ENCODE measurements at places on chromosomes 5 and 9.
A peak's percentile ranks its signal among the peaks of the same experiment; 100 is the strongest.

DNA sequence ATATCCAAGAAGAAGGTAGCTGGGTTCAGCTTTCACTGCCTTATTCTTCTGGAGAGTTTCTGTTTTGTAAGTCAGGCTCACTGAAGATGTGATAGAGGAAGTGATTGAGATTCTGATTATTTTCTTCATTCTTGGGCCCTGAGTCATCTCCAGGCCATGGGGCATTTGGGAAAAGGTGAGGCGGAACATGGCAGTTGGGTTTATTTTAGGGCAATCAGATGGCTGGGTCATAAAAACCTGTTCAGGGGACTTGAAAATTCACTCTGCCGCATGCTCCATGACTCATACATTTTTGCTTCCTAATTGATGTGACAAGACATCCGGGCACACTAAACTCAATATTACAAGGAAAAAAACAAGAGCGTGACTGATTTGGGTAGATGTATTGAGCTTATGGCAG, 265.7 kb upstream of the KLF4 start:
- no peak for DNase-seq

DNA sequence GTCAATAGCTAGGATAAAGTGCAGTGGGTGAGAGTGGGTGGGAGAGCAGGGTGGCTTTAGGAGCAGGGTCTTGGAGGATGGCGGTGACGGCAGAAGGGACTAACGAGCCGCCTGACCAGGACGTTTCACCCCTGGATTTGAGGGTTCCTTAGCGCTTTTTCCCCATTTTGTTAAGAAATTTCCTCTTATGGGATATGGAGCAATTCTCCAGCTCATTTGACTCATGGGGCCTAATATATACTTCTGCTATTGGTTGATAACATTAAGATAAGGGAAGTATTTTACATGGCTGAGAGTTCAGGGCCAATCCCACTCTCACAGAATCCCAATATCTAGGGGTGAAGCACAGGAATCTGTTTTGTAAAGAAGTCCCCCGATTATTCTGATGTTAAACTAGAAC, 17.6 kb downstream of the CD180 start:
- DNase-seq: no peak

- DNase-seq: no peak
Observed at GRCh38 chr9:8653855-8654254, 854.3 kb upstream of the DMAC1 start.

DNA sequence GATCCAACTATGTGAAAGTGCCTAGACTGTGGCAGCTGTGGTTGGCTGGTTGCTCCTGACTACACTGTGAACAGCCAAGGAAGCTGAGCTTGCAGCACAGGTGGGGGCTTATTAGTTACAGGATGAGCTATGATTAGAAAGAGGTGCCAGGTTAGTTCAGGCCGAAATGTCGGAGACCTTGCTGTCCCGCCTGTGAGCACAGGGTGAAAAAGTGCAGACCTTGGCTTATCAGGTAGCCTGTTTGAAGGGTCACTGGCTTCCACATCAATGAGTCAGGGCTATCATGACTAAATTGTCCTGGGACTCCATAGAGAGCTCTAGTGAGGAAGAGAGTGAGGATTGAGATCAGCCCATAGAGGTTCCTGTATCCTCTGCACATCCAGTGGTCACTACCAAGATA, 114.3 kb upstream of the PLPPR1 start:
- no peak for DNase-seq

DNA sequence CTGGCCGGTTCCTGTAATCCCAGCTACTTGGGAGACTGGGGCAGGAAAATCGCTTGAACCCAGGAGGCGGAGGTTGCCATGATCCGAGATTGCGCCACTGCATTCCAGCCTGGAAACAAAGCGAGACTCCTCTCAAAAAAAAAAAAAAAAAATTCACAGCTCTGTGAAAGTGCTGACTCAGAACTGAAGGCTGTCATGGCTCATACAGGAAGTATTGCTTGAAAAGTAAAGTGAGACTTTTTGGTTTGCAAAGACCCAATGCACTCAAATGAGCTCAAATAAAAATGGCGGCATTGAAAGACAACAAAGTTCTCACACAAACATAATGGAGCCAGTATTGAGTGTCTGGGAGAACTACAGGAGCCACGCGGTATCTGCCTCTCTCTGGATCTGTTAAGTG, 202.1 kb downstream of the FBXL7 start:
- DNase-seq: peak; percentile 69

GRCh38 chr9:98099898-98100297, 19.1 kb downstream of the TRIM14 start:
- DNase-seq: peak; percentile 31

DNA sequence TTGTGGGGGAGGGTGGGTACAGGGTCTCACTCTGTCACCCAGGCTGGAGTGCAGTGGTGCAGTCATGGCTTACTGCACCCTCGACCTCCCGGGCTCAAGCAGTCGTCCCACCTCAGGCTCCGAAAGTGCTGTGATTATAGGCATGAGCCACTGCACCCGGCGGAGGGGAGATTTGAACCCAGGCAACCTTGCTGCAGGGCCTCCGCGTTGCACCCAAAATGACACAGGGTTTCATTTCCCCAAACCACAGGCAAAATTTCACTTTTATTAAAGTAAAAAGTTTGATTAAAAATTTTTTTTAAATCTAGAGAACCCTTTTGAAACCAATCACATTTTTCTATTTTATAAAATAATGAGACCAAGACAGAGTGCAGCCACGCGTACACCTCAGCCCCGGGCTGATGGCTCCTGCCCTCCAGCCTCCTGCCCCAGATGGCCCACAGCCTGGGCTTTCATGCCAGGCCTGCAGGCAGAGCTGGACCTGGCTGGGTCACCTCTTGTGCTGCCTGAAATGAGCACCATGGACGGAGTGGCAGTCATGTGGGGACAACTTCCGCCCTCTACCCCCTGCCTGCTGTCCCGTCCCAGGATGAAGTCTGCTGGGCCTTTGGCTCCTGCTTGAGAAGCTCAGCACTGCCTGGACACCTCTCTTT, 30.5 kb downstream of the USP20 start:
- no peak for DNase-seq

DNA sequence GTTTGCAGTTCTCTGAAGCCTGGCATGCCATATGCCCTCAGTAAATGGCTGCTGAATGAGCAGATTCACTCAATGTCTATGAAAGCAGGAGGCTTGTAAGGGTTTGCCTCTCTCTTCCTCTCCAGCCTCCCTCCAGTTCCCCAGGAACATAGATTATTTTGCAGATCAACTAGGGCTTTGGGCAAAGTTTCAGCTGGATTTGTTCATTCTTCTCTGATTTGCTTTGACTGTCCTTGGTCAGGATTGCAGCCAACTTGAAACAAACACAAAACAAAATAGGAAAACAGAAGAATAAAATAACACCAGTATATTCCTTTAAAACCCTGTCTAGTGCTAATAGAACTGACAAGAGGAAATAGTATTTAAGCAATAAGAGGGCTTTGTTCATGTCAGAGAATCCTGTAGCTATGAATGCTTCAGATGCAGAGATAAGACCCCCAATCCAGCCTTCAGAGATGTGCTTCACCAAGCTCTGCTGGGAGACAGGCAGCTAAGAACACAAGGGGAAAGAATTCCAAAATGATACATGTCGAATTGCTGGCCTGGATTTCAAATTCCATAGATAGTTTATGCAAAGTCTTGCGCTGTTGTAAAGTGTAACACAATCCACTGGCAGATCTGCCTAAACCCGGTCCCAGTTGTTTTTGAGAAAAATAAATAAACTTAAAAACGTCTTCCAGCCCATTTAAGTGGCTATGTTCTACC, 174.3 kb downstream of the PAPPA start:
- no peak for DNase-seq

DNA sequence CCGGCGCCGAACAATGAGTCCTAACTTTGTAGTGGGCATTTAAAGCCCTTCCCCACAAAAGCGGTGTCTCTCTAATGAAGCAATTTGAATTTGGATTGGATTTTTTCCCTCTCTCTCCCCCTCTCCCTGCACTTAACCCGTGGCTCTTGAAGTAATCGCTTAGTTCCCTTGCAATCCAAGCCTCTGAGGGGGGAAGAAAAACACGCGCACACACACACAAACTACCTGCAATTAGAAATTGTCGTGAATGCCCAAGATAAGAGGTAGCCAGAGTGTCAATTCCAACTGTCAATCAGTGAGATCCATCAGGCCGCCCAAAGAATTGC, 1.2 kb downstream of the LHX6 start:
- DNase-seq: no peak

DNA sequence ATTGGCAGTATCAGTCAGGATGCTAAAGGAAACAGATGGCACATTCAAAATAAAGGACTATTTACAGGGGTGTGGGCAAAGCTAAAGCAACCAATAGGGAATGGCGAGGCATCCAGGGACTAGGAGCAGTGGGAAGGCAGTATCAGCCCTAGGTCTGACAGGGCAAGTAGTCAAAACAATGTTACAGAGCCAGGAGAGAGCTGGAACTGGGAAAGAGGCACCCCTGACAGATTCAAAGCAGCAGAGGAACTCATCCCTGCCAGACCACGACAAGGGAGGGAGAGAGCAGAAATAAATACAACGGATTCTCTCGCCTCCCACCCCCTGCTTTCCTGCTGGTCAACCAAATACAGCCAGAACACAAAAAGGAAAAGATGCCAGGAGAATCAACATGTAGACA, 371.5 kb downstream of the NR2F1-AS1 start:
- DNase-seq: no peak

- DNase-seq: no peak
Observed at GRCh38 chr5:77937015-77937908, 161.1 kb upstream of the TBCA start.

GRCh38 chr5:175001876-175002645, 277.7 kb downstream of the MSX2 start:
- no peak for DNase-seq

- DNase-seq: no peak
Observed at GRCh38 chr9:79705704-79706103, 133.9 kb downstream of the TLE4 start.

DNA sequence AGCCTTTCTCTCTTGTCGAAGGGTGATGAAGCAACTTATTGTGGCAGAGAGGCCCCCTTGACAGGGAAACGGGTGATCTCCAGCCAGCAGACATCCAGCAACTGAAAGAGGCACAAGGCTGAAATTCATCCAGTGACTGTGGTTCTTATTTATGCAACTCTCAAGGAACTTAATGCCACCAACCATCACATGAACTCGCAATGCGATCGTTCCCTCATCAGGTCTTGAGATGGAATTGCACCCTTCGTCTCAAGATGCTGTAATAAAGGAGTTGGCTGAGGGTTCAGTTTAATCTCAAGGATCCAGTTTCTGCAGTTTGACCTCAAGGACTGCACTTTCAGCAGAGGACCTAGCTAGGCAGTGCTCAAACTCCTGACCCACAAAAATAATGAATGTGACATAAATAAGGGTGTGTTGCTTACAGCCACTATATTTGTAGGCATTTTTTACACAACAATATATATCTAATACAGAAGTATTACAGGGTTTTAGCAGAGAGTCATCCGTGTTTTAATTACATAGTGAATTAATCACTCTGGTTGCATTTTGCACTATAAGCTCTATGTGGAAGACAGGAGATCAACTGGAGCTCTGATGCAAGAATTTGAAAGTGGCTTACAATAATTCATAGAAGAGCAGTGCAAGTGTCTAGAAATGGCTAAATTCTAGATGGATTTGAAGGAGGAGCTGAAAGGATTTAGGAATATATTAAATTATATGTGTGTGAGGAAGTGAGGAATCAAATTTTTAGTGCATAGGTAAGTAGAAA, 957.8 kb upstream of the CTNND2 start:
- peak; percentile 56 for DNase-seq

DNA sequence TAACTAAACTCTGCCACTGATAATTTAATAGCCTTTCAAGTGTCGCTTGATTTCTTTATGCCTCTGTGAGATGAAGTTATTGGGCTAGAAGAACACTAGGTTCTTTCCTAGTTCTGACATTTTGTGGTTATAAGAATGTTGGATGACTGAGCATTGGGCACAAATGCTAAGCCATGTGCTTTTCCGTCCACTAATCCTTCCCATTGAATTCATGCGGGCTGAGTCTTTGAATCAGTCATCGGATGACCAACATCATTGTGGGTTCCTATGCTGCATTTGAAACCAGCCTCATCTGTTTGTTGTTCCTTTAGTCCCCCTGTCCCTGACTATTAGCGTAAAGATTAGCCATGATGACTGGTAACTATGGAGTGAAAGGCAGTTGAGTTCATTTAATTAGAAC, 58.5 kb downstream of the ALDH1A1 start:
- DNase-seq: no peak

DNA sequence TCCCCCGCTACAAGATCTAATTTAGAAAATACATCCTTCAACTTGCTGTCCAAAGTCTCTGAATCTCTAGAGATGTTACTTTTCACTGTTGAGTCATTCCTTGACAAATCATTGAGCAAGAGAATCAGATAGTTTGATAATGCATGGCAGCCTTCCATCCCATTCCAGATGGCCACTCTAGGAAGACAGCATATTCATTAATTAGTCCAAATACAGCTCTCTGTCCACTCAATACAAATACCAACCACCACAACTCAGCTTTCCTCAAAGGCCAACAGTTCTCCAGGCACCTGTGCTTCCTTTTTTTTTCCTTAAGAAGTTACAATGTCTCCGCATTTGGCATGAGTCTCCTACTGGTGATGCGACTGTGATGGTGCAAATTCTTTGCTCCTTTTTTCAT, 72.3 kb downstream of the DROSHA start:
- DNase-seq: no peak

- DNase-seq: no peak
Observed at GRCh38 chr9:98522487-98522886, 186.2 kb downstream of the GABBR2 start.

- DNase-seq: no peak
Observed at GRCh38 chr5:96881511-96882115, 5.3 kb downstream of the ERAP2 start.

DNA sequence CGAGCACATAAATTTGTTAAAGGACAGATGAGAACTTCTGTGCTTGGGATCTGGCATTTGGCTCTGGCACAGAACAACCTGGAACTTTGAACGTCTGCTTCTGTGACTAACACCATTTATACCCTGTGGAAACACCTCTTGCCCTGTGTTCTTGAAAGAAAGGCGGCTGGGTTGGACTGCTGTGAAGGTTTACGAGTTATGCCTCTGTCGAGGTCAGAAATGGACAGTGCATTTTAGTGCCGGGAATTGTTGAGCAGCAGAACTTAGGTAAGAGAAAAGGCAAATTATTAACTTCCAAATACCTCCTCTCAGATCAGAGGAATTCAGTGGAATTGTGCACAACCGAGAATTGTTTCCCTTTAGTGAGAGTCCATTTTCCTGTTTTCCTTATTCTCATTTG, 14.1 kb upstream of the INIP start:
- DNase-seq: no peak

DNA sequence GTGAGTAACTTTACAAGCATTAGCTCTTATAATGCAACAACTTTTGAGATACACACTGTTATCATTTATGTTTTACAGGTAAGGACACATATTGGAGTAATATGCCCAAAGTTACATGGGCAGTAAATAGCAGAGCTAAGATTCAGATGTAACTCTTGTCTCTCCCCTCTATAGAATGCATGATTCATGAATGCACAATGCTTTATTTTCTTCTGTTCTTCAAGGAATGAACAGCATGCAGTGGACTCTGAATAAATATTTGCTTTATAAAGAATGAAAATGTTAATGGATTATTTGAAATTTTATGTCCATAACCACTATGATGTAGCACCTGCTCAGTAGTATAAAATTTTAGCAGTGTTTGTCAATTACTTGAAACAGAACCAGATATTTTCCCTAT, 629.5 kb downstream of the KCTD16 start:
- no peak for DNase-seq

GRCh38 chr5:147805030-147805454, 22.5 kb upstream of the JAKMIP2 start:
- DNase-seq: no peak

Measured in endodermal cell (in vitro differentiated cells).